ENCODE measurements at places on chromosomes 2 and 18.
A peak's percentile ranks its signal among the peaks of the same experiment; 100 is the strongest.

- no peak overlapping the region for H3K4me3 ChIP-seq
- H3K27ac ChIP-seq, result no peak overlapping the region
- DNase-seq, result no peak
- no peaks in the 10 kb centered on the region for H3K4me1 ChIP-seq
- H3K27me3 ChIP-seq, result peaks cover 31% of the 10 kb centered on the region
Observed at GRCh38 chr2:227657199-227657845, 9.3 kb upstream of the SCYGR5 start.

DNA sequence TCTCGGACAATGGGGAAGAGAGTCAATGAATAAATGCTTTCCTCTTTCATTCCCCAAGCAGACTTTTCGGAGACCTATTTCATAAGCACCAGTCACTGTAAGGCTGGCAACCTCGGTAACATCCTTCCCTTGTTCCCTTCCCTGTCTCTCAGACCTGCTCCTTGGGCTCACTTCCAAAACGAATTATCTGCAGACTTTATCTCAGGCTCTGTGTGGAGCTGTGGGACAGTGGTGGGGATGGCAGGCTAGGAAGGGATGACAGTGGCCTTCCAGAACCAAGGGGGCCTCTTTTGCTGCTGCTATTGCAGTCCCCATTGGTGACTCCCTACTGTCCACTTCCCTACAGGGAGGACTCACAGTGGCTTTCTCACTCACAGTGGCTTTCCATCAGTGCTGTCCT is 185.6 kb upstream of the MEX3C start:
- no peak for DNase-seq
- H3K4me1 ChIP-seq, result no peaks in the 10 kb centered on the region
- no peak overlapping the region for H3K27ac ChIP-seq
- peaks cover 8% of the 10 kb centered on the region for H3K27me3 ChIP-seq
- H3K36me3 ChIP-seq, result no peaks in the 10 kb centered on the region

DNA sequence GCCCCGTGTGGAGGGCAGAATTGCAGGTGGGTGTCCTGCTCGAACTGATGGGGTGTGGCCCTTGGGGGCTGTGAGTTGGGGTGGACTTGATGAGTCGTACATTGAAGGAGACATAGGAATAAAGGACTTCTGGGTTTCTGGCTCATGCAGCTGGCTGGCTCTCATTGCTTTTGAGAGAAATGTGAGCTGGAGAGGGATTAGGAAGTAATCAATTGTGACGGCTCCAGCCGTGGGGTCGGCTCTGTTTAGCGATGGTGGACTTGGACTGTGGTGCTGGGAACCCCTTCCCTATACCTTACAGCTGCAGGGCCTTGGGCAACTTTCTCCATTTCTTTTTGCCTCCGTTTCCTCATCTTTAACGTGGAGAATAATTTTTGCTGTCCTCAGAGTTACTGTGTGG is 9.2 kb downstream of the IMPA2 start:
- H3K36me3 ChIP-seq, result no peaks in the 10 kb centered on the region
- H3K27me3 ChIP-seq, result no peaks in the 10 kb centered on the region
- no peak overlapping the region for H3K4me3 ChIP-seq
- DNase-seq, result no peak
- H3K27ac ChIP-seq, result no peak overlapping the region

- H3K4me1 ChIP-seq, result peaks cover 14% of the 10 kb centered on the region
- no peaks in the 10 kb centered on the region for H3K36me3 ChIP-seq
- peaks cover 8% of the 10 kb centered on the region for H3K27me3 ChIP-seq
- H3K4me3 ChIP-seq, result peak overlapping the region; percentile 30
- DNase-seq, result no peak
Observed at GRCh38 chr18:13273800-13274199, 55.2 kb downstream of the LDLRAD4 start.

- no peaks in the 10 kb centered on the region for H3K27me3 ChIP-seq
- no peak overlapping the region for H3K4me3 ChIP-seq
- no peak for DNase-seq
- H3K27ac ChIP-seq, result no peak overlapping the region
Observed at GRCh38 chr2:96329456-96329855, 4.3 kb downstream of the ITPRIPL1 start.
